ENCODE measurements at places on chromosomes 1 and 21.

- no peak for DNase-seq
Observed at GRCh38 chr1:77468257-77468948, 186.6 kb downstream of the AK5 start.

- DNase-seq: no peak
Observed at GRCh38 chr1:15358565-15359133, 51.0 kb upstream of the EFHD2 start.

- no peak for DNase-seq
Observed at GRCh38 chr1:110684491-110684890, 9.8 kb upstream of the KCNA3 start.

GRCh38 chr1:201530741-201531531, 8.0 kb upstream of the NAV1 start:
- no peak for DNase-seq
